Mesendoderm (in vitro differentiated cells): ENCODE measurements at places on chromosomes 6 and 20.

GRCh38 chr6:42987533-42988451, 3.4 kb downstream of the PPP2R5D start:
- no peak for DNase-seq

DNA sequence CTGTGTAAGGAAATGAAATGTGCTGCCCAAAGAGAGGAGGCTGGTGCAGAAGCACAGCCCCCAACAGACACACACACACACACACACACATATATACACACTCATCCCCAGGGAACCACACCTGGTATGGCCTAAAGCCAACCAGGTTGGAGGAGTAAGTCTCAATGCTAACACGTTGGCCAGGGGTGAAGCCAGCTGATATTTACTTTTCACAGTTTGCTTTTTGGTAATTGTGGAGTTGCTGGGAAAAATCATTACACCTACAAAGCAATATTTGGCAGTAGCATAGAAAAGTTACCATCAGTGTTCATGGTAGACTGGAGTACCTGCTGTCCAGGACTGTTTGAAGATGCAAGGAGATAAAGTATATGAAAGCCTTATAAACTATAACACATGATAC, 50.3 kb upstream of the NAA20 start:
- DNase-seq: no peak

- peak; percentile 40 for DNase-seq
These were observed 31.9 kb downstream of the STK35 start for GRCh38 chr20:2133318-2134183.

GRCh38 chr6:133555685-133556084, 314.5 kb downstream of the EYA4 start:
- DNase-seq: no peak

DNA sequence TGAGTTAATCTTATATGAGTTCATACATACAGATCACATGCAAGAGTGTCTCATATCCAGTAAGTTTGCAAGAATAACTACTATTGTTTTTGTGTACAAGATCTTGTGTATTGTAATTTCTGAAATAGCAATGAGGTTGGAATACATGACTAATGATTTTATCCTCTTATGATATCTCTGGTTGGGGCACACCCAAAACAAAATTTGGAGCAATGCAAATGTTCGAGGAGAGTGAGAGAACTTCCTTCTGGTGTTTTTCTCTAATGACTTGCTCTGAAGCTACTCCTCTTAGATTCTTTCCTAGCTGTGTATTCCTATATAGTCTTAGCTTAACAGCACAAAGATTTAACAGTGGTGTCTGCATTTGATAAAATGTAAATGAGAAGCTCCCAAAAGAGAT, 252.5 kb downstream of the LAMA2 start:
- no peak for DNase-seq
